Activated CD8-positive, alpha-beta T cell treated with anti-CD3 and anti-CD28 coated beads, Interleukin-2, amount 10 ng/mL, durations not matched to agents 7 days and 5 days (primary cell): ENCODE measurements at places on chromosomes 12 and 14. TPM values are rescaled to one million over a fixed set of nuclear protein-coding genes. Genes with fewer than 3 reads are reported as not detected.

The GPR135 gene
- total RNA-seq: 1.5 TPM

DNA sequence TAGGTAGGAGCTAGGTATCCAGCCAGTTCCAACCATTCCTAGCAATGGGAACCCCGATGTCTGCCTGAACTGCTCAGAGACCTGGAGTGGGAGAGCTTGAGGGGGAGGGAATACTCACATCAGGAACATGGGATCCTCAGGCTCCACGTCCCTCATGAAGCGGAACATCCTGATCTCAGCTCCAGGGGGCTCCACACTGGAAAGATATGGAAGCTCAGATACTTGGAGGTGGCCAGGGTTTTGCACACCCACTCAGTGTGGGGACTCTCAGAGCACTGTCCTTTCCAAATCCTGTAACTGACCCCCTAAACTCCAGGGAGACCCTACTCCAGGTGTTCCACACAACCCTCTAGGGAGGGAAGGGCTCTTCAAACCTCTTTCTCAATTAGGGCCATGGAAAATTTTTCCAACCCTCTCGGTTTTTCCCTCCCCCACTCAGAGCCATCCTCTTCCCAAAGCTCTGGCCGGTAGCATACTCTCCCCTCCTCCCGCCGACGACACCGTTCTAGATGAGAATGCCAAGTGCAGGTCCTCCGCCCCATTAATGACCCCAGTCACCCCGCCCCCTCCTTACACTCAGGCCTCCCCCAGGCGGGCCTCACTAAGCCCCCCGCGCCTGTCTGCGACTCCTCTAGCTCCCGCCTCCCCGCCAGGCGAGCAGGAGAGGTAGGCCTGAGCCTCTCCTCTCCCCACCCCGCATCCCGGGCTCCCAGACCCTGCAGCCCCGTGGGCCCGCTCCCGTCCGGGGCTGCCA is 597 bp downstream of the MLF2 start:
- H3K4me1 ChIP-seq: peaks cover 26% of the 10 kb centered on the region
- H3K4me3 ChIP-seq: peak overlapping the region; percentile 91
- H3K36me3 ChIP-seq: peaks cover 35% of the 10 kb centered on the region

GRCh38 chr14:23115039-23115731 is 3.9 kb downstream of the CEBPE start:
- H3K36me3 ChIP-seq: no peaks in the 10 kb centered on the region
- no peak overlapping the region for H3K4me3 ChIP-seq
- H3K4me1 ChIP-seq: peaks cover 24% of the 10 kb centered on the region
- no peak overlapping the region for H3K27ac ChIP-seq
- H3K27me3 ChIP-seq: no peaks in the 10 kb centered on the region

The AP5M1 gene
- total RNA-seq: 45.2 TPM

DNA sequence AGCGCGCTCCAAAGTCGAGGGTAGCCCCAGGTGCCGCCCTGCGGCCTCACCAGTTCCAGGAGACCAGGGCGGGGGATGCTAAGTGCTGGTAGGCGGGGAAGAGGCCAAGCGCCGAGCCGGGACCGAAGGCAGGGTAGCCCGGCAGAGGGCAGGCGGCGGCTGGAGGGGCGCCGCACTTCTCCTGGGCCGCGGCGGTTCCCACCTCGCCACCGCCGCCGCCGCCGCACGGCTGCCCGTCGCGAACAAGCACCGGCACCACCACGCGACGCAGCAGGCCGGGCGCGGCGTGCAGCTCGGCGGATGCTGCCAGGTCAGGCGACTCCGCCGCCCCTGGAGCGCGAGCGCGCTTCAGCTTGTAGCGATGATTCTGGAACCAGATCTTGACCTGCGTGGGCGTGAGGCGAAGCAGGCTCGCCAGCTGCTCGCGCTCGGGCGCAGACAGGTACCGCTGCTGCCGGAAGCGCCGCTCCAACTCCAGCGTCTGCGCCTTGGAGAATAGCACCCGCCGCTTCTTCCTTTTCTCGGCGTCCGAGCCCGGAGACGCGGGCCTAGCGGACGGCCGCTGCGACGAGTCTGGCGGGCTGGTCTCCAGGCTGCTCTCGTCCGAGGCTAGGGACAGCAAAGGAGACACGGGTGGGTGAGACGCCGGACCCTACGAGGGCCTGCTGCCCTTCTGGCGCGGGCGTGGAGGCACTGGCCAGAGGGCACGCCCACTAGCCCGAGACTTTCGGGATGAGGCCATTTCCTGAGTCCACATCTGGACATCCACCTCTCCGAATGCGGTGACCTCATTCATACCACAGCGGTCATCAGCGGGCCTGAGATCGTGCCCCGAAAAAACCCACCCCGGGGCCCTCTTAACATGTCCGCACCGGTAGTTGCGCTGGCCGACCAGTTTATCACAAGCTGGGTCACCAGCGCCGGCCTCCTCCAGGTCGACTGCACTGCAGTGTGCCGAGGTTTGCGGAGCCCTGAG is 1.3 kb downstream of the NKX2-8 start:
- no peak overlapping the region for H3K27ac ChIP-seq
- peaks cover 1% of the 10 kb centered on the region for H3K4me1 ChIP-seq
- DNase-seq: no peak
- H3K27me3 ChIP-seq: peaks cover 65% of the 10 kb centered on the region

- H3K4me1 ChIP-seq: peaks cover 41% of the 10 kb centered on the region
- H3K27me3 ChIP-seq: no peaks in the 10 kb centered on the region
- peak; percentile 38 for DNase-seq
Measured at GRCh38 chr14:92039063-92039718, 668 bp downstream of the TRIP11 start.

- H3K4me1 ChIP-seq: no peaks in the 10 kb centered on the region
- H3K27ac ChIP-seq: no peak overlapping the region
- DNase-seq: no peak
Measured at GRCh38 chr12:88529531-88530488, 50.5 kb downstream of the KITLG start.

DNA sequence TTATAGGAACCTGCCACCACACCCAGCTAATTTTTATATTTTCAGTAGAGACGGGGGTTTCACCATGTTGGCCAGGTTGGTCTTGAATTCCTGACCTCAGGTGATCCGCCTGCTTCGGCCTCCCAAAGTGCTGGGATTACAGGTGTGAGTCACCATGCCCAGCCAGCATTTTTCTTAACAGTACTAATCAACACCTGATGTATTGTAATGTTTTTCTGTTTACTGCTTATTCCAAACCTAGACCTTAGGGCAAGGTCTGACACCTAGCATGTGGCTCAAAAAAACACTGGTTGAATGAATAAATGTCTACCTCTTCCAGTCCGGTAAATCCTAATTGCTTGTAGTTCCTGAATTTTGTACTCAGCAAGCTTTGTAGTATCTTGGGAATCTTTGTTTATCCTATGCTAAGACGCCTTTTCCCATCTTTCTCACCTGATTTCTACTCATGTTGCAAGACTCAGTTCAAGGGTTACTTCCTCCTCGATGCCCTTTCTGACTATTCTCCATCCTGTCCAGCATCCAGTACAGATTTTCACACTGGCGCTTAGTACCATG is 2.8 kb downstream of the PAN2 start:
- H3K4me1 ChIP-seq: peaks cover 21% of the 10 kb centered on the region
- no peak for DNase-seq
- H3K4me3 ChIP-seq: no peak overlapping the region
- H3K27me3 ChIP-seq: no peaks in the 10 kb centered on the region
- H3K27ac ChIP-seq: no peak overlapping the region

DNA sequence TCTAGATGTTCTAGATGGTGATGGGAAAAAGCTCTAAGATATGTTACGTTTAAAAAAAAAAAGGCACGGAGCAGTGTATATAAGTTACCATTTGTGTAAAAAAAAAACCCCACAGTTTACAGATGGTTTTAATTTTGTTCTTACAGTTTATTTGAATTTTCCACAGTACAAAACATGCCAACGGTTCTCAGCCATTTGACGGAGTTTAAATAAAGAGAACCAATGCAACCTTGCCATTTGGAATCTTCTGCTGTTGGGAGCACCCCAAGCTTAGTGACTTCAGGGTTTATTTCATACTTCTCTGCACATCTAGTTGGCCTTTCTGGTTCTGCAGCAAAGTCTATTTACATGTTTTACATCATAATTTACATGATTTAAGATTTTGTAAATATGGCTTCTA is 7.7 kb upstream of the HPD start:
- no peak for DNase-seq
- H3K4me3 ChIP-seq: no peak overlapping the region
- H3K27me3 ChIP-seq: no peaks in the 10 kb centered on the region

- H3K27me3 ChIP-seq: no peaks in the 10 kb centered on the region
- H3K27ac ChIP-seq: no peak overlapping the region
- H3K4me1 ChIP-seq: no peaks in the 10 kb centered on the region
- no peak overlapping the region for H3K4me3 ChIP-seq
- no peaks in the 10 kb centered on the region for H3K36me3 ChIP-seq
Measured at GRCh38 chr14:63191211-63191610, 13.0 kb upstream of the RHOJ start.

GRCh38 chr12:78323226-78323625 is 492.5 kb downstream of the NAV3 start:
- no peak overlapping the region for H3K27ac ChIP-seq
- no peak for DNase-seq
- no peaks in the 10 kb centered on the region for H3K4me1 ChIP-seq
- no peaks in the 10 kb centered on the region for H3K27me3 ChIP-seq
- H3K36me3 ChIP-seq: no peaks in the 10 kb centered on the region
- H3K4me3 ChIP-seq: no peak overlapping the region

GRCh38 chr12:115313929-115314328 is 630.0 kb upstream of the TBX3 start:
- H3K36me3 ChIP-seq: no peaks in the 10 kb centered on the region
- no peaks in the 10 kb centered on the region for H3K4me1 ChIP-seq
- no peaks in the 10 kb centered on the region for H3K27me3 ChIP-seq
- no peak overlapping the region for H3K27ac ChIP-seq
- H3K4me3 ChIP-seq: no peak overlapping the region

DNA sequence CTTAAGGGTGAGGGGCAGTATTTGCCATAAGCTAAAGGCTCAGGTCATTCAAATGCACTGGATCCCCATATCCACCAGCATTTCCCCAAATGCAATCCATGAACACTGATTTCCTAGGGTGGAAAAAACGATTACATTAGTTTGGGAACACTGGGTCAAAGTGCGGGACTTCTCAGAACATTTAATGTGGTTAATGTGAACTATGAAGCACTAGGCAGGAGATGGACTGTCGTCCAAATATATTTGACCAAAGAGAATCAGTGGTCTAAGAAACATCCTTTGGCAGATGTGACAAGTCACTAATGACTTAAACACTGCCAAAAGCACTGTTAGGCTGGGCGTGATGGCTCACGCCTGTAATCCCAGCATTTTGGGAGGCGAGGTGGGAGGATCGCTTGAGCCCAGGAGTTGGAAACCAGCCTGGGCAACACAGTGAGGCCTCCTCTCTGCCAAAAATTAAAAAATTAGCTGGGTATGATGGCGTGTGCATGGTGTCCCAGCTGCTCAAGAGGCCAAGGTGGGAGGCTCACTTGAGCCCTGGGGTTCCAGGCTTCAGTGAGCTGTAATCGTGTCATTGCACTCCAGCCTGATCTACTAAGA is 205.4 kb downstream of the CALM1 start:
- no peaks in the 10 kb centered on the region for H3K4me1 ChIP-seq
- H3K27ac ChIP-seq: no peak overlapping the region
- no peaks in the 10 kb centered on the region for H3K36me3 ChIP-seq
- DNase-seq: no peak
- no peak overlapping the region for H3K4me3 ChIP-seq
- peaks cover 21% of the 10 kb centered on the region for H3K27me3 ChIP-seq
